ENCODE measurements at places on chromosomes 2 and 18.

- DNase-seq: no peak
These were observed 172.5 kb downstream of the MAIP1 start for GRCh38 chr2:200127848-200128247.

DNA sequence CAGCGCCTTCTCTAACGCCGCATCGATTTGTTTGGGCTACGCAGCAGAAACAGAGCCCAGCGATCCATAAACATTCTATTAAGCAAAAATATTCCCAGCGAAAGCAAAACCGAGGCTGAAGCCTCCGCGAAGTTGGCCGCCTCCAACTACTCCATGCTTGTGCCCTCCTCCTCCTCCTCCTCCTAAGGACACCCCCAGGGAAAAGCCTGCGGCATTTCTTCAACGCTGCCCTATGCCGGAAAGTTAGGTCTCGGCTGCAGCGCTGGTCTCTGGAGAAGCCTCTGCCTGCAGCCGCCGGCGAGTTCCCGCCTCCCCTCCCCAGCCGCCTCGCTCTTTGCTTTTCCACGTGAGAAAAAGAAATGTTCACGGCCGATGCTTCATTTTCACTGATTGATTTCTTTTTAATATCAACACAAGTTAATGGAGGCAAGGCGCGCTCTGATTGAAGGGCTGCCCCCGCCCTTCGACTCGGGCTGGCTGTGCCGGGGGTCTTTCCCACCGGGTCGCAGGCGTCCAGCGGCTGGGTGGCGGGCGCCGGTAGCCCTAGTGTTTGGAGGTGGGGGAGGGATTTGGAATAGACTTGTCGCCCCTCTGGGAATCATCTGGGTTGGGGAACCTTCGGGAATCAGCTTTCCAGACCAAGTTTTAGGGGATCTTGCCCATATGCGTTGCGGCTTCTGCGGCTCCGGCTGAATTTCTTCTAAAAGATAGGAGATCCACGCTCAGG lies 3.9 kb downstream of the NRP2 start:
- no peak for DNase-seq

DNA sequence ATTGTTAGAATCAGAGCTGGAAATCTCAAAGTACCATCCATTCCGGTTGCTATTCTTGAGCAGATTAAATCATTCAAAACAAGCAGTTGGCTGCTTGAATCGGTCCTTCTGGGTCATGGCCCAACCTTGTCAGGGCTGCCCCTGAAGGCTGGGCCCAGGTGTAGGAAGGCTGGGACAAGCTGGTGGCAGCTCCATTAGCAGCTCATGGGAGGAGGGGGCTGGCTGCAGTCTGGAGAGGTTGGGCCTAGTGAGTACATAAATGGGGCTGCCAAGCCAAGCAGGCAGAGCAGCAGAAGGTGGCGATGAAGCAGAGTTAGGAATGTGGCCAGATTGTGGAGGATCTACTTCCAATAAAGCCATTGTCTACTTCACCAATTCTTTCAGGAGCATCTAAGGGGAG lies 81.4 kb downstream of the ADCYAP1 start:
- no peak for DNase-seq

GRCh38 chr2:103743195-103743594 lies 981.4 kb downstream of the TMEM182 start:
- no peak for DNase-seq

- DNase-seq: no peak
These were observed 391.6 kb downstream of the NBAS start for GRCh38 chr2:15169326-15170069.

- DNase-seq: no peak
These were observed 2.9 kb upstream of the SLC40A1 start for GRCh38 chr2:189583227-189584198.

DNA sequence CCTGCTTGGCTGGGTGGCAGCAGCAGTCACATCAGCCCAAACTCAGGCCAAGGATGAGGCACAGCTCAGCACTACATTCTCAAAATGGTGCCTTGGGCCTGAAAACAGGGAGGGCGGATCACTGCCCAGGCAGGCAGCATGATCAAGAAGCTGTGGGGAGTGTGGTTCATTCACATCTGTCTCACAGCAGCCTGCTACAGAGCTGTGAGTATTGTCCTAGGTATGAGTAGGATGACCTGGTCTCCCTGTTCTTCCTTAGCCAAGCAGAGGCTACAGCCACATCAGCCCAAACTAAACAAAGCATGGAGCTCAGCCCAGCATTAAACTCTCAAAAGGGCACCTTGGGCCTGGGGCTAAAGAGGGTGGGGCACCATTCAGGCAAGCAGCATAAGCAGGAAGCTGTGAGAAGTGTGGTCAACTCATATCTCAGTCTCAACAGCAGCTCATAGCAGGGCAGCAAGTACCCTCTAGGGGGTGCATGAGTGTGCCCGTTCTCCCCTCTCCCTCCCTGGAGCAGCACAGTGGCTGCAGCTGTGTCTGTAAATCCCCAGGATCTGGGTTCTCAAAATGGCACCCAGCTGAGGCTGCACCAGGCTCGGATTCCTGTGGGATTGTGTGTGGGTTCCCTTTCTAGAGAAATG lies 139.6 kb downstream of the TRABD2A start:
- DNase-seq: peak; percentile 3

GRCh38 chr2:223062396-223062795 lies 10.4 kb downstream of the KCNE4 start:
- no peak for DNase-seq

- DNase-seq: no peak
These were observed 124.2 kb downstream of the BCL2L11 start for GRCh38 chr2:111244864-111245263.

- DNase-seq: no peak
These were observed 43.1 kb downstream of the COL4A3 start for GRCh38 chr2:227207573-227207972.

DNA sequence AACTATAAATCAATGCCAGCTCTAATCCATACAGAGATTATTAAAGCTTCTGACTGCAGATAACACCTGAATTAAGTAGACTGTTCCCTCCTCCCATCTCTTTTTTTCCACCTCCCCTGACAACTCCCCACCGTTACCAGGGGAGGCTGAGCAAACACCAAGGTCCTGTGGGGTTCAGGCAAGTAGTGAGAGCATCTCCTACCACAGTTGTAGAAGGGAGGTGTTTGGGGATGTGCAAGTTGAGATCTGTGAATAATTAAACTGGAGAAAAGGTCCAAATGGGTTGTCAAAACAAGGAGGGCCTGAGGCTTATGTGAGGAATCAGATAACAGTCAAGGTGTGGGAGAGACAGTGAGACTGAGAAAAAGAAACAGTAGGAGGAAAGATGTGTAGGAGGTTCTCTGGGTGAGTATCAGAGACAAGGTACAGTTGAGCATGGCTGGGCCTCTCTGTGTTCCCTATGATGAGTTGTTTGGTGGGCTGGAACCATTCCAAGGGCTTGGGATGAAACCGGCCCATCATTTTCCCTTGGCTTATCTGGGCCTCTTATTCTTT lies 194.6 kb downstream of the CYRIA start:
- no peak for DNase-seq

DNA sequence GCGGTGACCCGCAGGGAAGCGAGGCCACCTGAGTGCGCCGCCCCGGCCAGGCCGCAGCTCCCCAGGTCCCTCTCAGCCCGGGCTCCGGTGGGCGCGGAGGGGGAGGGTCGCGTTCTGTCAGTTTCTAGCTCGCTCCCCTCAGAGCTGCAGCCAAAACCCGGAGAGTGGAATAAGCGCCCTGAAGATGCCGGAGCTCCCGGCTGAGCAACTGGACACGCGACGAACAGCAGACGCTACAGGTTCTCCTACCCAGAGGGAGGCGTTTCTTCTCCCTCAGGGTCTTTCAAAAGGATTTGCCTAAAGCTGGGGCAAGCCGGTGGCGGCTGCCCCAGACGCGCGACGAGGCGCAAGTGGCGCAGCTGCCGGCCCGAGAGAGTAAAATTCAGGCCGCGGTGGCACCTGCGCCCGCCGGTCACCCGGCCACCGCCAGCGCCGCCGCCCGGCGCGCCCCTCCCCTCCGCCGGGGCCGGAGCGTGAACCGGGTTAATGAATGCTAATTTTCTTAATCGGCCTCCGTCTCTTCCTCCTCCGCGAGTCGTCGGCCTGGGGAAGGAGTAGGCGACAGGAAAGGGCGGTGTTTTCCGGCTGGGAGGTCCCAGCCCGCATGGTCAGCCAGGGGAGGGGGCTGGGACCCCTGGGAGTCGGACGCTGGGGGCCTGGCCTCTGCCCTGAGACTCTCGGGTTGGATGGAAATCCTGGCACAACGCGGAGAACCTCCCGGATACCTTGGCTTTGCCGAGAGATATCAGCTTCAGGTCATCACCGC lies 845 bp upstream of the CDC42EP3 start:
- DNase-seq: peak; percentile 57

- no peak for DNase-seq
These were observed 259.1 kb downstream of the LTBP1 start for GRCh38 chr2:33205693-33206434.

DNA sequence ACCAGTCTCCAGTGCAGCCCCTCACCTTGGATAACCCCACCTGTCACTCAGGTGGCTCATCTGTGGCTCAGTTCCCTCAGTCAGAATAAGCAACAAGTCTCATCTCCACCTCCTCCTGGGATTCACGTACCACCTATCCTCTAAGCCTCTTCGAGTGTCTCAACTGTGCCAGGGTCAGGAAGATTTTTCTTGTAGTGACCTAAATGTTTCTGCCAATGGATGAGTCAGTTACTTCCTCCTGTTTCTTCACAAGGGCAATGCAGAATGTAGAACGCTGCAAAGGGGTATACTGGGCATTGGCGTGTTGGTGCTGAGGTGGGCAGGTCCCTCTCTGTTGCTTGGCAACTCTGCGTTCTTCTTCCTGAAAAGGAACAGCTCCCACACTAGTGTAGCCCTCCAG lies 213.3 kb upstream of the CXCR4 start:
- no peak for DNase-seq

DNA sequence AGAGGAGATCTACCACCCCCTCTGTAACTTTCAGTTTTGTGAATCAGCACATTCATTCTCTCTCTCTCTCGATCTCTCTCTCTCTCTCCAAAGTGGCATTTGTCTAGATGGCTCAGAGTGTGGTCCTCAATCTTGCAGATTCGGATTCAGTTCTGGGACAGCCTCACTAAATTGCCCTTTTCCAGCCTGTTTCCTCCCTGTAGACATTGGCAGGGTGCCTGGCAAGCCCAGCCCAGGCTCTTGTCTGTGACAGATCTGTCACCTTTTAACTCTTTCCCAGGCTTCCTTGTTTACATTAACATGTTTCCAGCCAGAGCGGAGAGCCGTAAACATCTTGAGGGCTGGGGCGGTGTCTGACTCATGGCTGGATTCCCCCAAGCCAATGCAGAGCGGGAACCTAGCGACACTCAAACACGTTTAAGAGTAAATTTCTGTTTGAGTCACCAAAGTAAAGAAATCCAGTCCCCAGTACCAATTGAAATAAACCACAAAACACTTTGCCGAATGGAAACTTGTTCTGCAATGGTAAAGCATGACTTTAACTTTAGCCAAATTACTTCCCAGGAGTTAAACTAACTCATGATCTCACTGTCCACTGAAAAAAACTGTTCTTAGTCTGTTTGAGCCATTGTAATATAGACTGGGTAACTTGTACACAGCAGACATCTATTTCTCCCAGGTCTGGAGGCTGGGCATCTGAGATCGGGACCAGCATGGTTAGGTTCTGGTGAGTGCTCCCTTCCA lies 6.6 kb upstream of the CYP27C1 start:
- no peak for DNase-seq

DNA sequence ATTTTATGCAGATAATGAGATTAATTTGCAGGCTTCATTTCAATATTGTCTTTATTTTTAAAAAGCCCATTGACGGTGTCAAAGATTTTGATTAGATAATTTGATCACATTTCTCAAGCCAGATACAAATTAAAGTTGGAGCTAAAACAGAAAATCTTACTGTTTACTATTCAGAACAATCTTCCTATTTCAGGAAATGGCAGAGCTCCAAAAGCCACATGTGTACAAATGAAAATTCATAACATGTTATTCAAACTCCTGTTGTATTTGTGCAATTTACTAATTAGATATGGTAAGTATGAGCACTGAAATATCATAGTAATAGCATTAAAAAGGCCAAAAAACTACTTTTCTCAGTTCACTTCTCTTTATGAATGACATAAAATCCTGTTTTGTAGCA lies 682.9 kb downstream of the KCNJ3 start:
- DNase-seq: no peak

GRCh38 chr2:147441182-147441581 lies 403.6 kb upstream of the ACVR2A start:
- DNase-seq: no peak

DNA sequence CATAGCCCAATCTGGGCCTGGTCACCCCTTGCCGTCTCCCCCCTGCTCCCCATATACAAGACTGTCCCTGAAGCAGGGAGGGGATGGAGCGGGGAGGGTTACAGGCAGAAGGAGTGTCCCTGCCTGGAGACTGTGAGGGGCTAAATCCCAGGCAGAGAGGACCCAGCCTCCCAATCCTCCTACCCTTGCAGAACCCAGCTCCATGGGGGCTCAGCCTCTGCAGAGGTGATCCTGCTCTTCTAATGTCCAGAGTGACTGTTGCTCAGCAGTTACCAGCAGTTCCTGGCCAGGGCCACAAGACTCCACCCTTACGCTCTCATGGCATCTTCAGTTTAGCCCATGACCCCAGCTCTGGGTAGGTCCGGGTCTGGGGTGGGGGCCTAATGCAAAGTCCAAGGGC lies 58.1 kb downstream of the COA5 start:
- no peak for DNase-seq

GRCh38 chr2:40321822-40322221 lies 130.1 kb downstream of the SLC8A1 start:
- no peak for DNase-seq

DNA sequence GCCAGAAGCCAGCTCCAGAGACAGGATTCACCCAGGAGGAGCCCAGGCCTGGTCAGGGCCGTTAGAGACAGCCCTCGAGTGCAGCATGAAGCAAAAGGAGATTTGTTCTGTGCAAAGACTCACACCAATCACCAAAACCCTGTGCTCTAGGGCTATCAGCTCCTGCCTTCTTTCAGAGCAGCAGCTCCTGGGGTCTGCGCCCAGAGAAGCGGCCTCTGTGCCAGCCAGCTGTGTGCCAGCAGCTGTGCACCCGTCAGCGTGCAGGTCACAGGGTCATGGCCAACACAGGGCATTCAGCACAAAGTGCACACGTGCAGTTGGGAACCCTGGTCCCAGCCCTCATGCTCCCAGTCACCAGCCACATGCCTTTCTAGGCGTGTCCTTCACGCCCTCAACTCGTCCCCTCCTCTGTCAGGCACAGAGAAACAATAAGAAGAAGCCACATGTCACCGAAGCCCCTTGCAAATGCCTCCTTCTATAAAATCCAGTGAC lies 49.3 kb downstream of the ZNF516 start:
- DNase-seq: no peak

DNA sequence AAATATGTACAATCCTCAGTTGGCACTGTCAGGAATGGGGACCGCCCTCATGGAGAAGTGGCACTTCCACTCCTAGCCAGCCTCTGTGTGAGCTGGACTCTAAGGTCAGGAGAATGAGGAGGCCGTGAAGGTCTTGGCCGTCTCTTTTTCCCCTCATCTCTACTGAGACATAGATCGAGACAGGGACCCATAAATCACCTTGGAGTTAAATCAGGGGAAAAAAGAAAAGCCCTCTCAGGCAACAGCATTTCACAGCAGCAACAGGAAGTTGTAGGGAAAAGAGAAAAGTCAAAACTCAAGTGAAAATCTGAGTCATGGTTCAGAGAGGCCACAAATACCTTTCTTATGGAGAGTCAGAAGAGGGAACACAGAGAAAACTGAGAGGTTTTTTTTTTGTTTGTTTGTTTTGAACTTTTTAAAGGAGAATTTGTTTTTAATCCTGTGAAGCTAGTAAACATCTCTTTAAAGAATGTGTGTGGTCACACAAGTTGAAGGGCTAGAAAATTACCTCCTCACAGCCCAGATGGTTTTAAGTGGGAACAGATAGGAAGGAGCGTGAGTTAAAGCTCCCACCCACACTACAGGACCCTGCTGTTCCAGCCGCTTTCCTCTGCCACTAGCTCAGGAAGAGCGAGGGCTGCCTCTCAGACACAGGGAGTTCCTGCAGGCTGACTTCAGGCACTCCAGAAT lies 30.6 kb upstream of the CYP1B1 start:
- DNase-seq: no peak

Measured in activated CD4-positive, alpha-beta T cell treated with anti-CD3 and anti-CD28 coated beads for 24 hours (primary cell).